ENCODE measurements at places on chromosomes 1 and 21.

DNA sequence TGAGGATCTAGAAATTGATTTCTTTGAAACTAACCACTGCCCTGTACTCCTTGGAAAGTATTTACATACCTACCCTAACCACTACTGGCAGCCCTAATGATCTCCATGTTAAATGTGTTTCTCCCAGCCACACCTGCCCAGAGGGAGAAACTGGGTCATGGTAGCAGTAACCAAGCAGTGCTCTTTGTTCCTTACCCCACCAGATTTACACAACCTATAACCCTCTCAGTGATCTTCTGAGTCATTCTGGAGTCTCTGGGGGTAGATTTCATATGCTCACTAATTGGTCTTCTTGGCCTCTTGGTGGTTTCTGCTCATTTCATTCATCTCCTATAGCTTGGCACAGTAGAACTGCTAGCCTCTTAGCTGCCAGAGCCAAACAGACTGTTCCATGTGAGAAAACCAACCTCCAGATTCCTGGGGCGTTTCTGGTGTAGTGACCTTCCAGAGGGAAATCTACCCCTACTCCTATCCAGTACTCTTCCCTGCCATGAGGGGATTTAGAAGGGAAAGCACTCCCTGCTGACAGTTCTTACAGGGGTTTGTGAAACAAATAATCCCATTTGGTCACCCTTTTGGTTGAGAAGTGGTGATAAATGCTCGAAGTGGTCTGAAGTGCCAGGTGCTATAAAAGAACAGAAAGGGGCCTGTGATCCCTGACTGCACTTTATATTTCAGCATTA is 36.2 kb upstream of the LRIG2 start:
- DNase-seq: no peak

DNA sequence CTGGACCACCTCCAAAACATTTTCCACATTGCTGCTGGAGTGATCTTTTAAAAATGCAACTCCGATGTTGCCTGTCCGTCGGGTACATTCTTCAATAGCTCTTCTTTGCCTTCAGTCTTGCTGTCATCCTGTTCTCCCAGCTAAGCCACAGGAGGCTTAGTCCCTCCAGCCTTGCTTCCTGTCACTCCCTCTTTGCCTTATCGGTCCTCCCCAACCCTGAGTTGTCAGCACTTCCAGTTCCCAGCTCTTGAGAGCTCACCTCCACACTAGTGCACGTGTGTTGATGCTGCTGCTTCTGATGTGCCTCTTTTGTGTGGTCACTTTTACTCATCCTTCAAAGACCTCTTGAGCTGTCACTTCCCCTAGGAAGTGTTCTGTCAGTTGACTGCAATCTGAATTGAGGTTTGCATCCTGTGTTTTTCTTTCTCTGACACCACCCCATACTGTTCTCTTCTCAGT is 15.3 kb downstream of the UCK2 start:
- DNase-seq: no peak

GRCh38 chr1:87669674-87670073 is 341.0 kb downstream of the LMO4 start:
- DNase-seq: no peak

DNA sequence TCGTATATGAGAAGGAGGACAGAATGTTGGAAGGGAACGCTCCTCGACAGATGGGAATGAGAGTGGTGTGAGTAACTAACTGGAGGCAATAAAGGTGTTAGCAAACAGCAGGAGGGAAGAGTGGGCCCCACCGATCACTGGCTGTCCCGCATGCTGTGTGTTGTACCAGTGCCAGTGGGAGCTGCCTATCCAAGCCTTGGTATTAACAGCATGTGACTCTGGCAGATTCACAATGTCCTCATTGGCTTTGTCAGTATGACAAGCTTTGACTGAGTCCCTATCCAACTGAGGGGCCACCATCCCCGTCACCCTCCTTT is 188.3 kb downstream of the NRIP1 start:
- DNase-seq: no peak

DNA sequence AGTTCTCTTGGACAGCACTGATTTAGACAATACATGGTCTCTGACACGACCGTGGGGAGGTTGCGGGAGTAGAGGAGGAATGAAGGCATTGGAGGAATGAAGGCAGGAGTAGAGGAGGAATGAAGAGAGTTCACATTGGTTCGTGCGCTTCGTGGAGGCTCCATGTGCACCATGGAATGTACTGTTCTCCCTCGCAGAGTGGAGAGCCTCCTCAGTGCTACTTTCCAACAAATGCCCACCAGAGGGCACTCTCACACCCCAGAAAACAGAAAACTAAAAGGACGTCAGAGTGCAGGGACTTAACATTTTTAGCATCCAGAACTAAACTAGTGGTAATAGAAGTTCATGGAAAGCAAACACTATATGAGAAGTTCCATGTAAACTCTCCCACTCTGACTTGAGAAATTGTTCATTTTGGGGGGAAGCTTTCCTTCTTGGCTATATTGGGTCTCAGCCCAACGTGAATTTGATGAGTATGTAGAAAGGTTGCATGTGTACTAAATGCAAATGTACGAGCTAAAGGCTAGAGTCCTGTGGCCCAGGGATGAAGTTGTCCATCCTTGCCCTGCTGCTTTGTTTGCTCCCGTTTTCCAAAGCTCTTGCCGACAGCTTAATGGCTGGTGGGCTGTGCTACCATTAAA is 211.6 kb downstream of the LMX1A start:
- DNase-seq: peak; percentile 17

DNA sequence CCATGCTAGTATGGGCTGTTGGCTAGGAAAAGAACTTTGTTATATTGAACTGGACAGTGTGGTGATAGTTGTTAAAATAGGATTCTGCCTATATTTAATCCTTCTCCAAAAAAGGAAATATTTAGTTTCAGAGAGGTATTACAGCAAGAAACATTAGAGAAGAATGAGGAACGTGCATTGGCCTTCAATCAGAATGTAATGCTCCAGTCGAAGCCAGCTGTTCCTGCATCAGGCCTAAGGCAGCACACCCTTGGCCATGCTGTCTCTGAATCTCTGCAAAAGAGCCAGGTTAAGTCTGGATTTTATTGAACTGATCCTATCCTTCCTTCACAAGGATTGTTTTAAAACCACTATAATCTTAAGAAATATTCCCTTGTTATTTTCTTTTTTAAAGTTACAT is 35.3 kb upstream of the RALGPS2 start:
- no peak for DNase-seq

DNA sequence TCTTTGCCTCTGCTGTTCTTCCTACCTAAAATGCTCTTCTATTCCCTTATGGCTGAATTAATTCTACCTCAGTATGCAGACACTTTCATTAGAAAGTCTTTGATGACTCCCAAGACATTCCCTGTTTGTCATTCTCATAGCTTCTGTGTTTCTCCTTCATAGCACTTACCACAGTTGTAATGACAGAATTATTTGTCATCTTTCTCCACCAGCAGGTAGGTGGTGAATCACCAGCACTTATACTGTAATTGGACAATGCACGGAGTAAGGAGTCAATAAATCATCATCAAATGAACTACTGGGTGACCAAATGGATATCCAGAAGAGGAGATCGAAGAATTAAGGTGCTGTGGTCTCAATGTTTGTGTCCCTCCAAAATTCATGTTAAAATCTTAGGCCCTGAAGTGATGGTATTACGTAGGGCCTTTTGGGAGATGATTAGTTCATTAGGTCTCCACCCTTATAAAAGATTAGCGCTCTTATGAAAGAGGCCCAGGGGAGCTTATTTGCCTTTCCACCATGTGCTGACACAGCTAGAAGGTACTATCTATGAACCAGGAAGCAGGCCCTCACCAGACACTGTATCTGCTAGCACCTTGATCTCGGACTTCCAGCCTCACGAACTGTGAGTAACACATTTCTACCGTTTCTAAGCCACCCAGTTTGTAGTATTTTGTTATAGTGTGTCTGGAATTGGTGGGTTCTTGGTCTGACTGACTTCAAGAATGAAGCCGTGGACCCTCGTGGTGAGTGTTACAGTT is 2.4 kb upstream of the CCT8 start:
- no peak for DNase-seq

DNA sequence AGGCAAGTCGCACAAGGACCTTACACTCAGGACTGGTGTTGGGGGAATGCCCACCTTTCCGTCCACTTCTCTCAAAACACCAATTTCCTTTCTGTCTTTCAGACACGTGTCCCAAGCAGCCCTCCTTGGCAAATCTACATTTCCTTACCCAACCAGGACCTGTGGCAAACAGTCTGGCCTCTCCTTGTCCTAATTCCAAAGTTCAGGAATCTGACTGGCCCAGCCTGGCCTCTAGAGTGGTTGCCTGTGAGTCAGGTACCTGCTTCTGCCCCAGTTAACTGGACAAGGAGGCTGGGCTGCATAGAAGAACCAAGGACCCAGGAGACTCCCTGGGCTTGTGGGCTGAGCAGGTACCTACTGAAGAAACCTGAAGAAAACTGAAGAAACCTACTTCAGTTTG is 34.3 kb upstream of the CITED4 start:
- no peak for DNase-seq

GRCh38 chr21:37082856-37083528 is 9.9 kb downstream of the TTC3 start:
- no peak for DNase-seq
